ENCODE measurements at places on chromosomes 12 and 14.

- DNase-seq = peak; percentile 62
Measured at GRCh38 chr12:14774906-14775635, 28.2 kb downstream of the WBP11 start.

- no peak for DNase-seq
Measured at GRCh38 chr14:51564986-51565604, 86.6 kb upstream of the FRMD6 start.

DNA sequence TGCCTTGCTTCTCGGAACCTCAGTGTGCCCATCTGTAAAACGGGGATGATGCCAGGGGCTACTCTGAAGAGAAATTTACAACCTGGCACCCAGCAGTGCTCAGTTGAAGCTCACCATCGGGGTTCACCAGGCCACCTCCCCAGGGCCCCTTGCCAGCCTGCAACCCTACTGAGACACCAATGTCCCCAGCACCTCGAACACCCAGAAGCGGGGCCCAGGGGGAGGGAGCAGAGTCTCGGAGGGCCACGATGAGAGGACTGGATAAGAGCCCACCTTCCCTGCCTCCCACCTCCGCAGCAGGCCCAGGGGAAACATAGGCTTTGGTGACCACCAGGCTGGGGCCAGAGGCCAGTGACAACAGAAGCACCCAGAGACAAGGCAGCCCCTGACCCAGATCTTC, 22.4 kb downstream of the NCOR2 start:
- DNase-seq = no peak

GRCh38 chr12:14239350-14239934, 126.0 kb upstream of the ATF7IP start:
- peak; percentile 58 for DNase-seq

DNA sequence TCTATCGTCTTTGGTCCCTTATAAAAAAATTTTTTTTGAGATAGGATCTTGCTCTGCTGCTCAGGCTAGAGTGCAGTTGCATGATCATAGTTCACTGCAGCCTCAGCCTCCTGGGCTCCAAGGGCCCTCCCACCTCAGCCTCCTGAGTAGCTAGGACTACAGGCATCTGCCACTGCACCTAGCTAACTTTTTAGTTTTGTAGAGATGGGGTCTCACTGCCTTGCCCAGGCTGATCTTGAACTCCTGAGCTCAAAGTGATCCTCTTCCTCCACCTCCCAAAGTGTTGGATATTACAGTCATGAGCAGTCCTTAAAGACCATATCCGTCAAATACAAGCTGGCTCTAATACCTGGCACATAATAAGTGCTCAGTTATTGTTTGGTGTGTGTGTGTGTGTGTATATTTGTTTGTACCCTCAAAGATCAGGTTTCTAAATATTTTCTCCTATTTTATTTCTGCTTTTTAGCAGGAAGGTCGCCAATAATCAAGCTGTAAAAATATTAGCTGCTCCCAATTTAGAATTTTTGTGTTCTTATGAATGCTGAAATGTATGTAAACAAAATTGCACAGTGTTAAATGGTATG, 30.5 kb downstream of the SRGAP1 start:
- DNase-seq = no peak

DNA sequence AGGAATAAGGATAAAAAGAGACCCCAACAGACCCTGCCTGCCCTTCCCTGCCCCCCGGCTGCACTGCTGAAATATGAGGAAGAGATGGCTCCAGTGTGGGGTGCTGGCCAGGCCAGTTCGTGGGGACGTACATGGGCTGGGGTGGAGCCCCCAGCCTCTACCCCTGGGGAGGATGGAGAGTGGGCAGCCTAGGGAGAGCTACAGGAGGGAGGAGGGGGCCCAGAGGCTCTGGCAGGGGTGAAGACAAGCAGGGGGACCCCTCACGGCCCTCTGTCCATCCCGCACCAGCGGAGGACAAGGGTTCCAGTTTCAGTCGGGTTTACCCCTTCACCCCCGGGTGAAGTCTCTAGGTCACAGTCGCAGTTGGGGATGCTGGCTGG, 11.0 kb upstream of the RPLP0 start:
- no peak for DNase-seq

DNA sequence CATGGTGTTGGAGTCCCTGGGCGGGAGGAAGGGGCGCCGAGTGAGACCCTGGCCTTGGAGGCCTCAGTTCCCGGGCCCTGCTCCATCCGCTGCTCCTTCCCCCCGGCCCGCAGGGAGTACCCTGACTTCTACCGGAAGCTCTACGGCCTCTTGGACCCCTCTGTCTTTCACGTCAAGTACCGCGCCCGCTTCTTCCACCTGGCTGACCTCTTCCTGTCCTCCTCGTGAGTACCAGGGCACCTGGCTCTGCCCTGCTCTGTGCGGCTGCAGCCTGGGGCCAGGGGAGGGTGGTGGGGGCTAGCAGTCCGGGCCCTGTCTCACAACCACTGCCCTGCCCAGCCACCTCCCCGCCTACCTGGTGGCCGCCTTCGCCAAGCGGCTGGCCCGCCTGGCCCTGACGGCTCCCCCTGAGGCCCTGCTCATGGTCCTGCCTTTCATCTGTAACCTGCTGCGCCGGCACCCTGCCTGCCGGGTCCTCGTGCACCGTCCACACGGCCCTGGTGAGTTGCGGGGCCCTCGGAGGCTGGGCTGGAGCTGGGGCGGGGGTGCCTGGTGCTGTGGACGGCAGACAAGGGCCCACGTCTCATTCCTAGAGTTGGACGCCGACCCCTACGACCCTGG, 7.0 kb downstream of the NOC4L start:
- DNase-seq = no peak

GRCh38 chr14:103711516-103712431, 3.5 kb downstream of the XRCC3 start:
- no peak for DNase-seq

GRCh38 chr12:122811777-122812176, 23.5 kb upstream of the HIP1R start:
- no peak for DNase-seq

GRCh38 chr12:44589697-44590096, 286.4 kb downstream of the NELL2 start:
- no peak for DNase-seq

DNA sequence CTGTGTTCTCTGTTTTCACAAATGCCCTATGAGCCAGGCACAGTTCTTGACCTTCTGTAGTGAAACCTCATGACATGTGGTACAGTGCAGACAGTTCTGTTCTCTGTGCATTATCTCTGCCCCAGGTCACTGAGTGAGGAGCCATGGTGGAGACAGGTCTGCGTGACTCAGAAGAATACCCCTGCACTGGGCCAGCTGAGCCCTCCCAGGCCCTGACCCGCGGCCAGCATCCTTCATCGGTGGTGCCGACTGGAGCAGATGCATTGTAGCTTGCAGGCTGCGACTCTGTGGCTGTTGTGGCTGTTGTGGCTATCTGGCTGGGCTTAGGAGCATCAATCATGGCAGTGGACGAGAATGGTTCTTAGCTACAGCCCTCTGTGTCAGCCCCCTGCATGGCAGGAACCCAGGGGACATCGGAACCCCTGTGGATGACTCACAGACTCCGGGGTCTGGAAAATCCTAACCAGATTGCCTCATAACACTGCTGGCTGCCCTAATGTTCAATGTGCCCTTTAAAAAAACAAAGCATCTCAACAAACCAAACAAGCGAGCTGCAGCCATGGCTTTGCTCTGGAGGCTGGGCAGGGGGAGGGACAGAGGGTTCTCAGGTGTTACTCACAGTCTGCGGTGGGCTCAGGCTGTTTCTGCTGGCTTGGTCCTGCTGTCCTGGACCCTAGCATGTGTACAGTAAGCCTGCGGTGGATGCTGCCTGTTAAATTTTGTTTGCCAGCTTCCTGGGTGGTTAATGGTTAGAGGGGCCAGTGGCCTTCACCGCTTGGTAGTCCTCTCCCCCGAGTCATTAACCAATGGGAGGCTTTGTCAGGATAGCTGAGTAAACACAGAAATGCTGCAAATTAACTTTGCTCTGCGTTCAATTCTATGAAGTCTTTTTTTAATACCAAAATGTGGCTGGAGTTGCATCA, at the start of gene SERPINA6:
Gene SERPINA6 (minus strand): TSS at position 689 of the 923 bp plus-strand sequence. CDS start 8,688 bp downstream, outside the sequence.
- peak; percentile 29 for DNase-seq
